ENCODE measurements at places on chromosomes 6 and 20. TPM values are rescaled to one million over a fixed set of nuclear protein-coding genes. Genes with fewer than 3 reads are reported as not detected.

MAN1A1 gene
- 0.07 TPM for total RNA-seq

ELOVL2 gene
- 6.9 TPM for total RNA-seq

TAGAP gene
- total RNA-seq: not detected

CST9 gene
- not detected for total RNA-seq

LPA gene
- 0.09 TPM for total RNA-seq

UBD gene
- total RNA-seq: 0.61 TPM

CLVS2 gene
- total RNA-seq: 0.17 TPM
